Germinal center (tissue), 1 donor: ENCODE measurements at places on chromosomes 6 and 20.

GRCh38 chr6:36847152-36847551, 7.9 kb upstream of the CPNE5 start:
- DNase-seq = no peak

DNA sequence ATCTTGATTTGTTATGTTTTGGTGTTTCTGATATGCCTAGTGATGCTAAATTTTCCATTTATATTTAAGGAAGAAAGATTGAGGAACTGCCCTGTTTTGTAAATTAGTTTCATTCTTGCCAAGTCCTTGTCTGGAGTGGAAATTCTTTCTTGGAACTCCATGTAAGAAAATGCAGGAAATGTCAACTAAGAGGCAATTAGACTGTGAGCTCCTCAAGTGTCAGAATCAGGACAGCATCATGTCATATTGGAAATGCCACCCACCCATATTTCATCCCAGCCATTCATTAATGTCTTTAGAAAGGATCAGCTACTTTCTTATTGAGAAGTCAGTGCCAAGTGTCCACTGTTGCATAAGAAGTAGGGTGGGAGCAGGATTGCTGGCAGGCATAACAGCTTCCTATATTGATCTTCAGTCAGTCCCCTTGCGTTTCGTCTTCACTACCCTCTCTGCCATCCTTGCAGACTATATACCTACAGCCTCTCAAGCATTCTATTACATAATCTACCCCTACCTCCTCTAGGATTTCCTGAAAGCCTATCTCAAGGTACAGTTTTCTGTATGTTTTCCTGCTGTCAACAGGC, 42.4 kb downstream of the HAO1 start:
- DNase-seq = no peak

DNA sequence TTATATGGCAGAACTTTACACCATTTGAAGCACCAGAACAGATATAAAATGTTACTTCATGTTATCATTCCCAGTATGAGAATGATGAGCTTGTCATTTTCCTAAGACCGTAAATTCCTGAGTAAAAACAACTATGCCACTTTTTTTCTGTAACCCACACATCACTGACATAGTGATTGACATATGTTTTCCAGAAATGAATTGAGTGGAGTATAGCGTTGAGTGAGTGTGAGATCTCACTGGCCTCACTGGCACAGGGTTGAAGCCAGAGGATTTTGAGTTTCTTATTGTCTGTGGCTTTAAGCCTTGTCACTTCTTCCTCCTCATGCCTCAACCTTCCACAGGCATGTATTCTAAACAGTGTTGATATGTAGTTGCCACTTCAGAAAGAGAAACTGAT, 62.3 kb downstream of the PDE7B start:
- DNase-seq = no peak

DNA sequence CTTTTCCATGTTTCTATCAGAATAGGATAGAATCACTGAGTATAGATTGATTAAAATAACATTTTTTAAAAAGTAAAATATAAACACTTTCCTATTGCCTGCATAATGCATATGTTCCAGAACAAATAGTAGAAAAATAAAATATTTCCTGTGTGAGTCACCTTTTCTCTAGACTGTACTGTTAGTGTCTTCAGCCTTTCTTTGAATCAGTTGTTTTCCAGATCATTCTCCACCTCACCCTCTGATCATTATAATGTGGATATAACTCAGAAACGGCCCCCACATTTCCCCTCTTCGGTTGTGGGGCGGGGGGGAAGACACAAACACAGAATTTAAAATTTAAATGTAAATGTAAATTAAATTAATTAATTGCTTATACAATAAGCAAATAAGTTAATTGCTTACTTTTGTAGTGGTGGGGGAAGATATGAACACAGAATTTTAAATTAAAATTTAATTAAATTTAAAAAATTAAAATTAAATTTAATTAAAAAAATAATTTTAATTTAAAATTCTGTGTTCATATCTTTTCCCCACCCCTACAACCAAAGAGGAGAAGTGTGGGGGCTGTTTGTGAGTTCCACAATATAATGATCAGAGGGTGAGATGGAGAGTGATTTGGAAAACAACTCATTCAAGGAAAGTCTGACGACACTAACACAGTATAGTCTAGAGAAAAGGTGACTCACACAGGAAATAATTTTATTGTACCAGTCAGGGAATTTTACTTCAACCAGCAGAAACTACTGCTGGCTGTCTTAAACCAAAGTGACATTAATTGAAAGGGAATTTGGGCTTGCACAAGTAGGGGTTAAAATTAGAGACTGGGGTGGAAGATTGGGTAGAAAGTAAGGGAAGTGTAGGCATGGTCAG, 37.1 kb upstream of the PROKR2 start:
- no peak for DNase-seq

- DNase-seq = no peak
Measured at GRCh38 chr6:141259807-141260206, 872.9 kb upstream of the GJE1 start.

DNA sequence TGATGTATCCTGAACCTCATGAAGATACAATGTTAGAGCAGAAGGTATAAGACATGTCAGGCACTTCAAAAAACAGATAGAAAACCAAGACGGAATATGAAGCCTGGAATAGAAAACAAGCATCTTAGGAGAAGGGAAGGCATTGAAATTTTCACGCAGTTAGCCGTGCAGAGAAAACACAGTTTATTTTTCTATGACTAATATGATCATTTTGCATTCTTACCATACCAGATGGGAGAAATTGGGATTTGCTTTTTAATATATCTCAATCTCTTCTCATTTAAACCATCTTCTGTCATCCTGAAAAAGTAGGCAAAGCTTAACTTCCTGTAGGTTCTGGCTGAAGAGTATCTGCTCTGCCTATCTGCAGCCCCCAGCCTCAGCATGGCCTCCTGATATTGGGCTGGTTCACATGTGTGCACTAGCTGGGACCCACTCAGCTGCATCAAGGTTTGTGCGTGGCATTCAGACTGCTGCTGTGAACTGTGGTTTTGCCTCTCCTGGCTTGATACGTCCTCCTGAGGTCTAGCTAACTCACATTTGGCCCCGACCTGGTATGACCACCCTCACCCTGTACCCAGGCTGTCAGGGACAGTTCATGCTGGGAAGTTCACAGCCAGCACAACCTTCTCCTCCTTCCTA, 392.5 kb upstream of the SASH1 start:
- DNase-seq = no peak

GRCh38 chr20:47543006-47543431, 41.3 kb downstream of the NCOA3 start:
- no peak for DNase-seq

DNA sequence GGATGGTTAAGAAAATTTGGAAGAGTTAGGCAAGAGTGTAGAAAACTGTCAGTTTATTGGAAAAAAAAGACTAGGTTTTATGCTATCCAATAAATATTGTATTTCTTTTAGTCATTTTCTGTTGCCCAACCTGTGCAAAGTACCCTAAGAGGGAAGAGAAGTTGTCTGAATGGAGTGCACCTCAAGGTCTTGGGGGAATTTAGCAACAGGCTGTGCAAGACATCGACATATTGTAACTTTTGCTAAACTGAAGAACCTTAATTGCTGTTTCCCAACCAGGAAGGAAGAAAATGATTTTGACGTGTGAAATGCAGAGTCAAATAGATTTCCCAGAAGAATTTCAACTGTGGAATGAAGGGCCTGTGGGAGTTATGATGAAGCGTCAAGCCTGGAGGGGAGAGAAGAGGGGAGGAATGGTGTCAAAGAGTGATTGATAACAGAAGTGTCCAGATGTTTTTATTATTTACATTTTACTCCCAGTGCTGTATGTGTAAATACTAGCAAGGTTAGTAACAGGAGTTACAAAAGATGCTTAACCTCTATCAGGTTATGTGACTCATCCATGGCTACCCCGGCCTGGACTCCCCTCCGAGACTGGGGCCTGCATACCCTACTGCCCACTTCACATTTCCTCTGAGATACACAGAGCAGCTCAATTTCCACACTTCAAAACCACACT, 246.8 kb downstream of the MYLK4 start:
- DNase-seq = no peak

GRCh38 chr6:109130065-109130464, 34.8 kb downstream of the CEP57L1 start:
- no peak for DNase-seq

DNA sequence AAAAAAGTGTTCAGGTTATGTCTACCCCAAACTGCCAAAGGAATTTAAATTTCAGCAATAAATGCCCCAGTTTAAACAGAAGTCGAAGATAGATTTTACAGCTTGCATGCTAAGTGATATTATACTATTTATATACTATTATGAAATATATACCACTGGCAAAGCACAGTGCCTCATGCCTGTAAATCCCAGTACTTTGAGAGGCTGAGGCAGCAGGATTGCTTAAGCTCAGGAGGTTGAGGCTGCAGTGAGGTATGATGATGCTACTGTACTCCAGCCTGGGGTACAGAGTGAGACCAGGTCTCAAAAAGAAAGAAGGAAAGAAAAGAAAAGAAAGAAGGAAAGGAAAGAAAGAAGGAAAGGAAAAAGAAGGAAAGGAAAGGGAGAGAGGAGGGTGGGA, 102.1 kb downstream of the MTFR2 start:
- no peak for DNase-seq

DNA sequence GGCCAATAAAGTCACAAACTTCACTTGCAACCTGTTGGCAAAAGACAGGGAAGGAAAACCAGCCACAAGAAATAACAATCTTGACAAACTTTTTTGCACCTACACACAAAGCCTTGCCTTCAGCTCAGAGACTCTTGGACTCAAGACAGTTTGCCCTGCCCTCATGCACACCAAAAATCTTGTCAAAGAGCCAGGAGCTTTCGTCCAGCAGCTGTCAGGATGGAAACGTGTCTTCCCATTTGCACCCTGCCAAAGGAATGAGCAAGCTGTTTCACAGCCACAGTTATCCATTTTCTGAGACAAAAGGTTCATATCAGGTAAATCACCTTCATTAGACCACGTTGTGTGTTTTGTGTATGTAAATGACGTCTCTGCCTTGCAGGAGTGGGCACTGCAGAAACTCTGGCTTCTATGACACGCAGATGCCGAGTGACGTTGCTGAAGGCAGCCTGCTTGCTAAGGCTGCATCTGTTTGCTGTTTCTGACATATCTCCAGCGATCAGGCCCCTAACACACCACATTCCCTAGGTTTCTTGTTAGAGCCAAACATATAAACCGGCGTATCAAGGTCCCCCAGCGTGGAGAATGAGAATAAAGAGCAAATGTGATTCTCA, 193.4 kb downstream of the SYNDIG1 start:
- no peak for DNase-seq

DNA sequence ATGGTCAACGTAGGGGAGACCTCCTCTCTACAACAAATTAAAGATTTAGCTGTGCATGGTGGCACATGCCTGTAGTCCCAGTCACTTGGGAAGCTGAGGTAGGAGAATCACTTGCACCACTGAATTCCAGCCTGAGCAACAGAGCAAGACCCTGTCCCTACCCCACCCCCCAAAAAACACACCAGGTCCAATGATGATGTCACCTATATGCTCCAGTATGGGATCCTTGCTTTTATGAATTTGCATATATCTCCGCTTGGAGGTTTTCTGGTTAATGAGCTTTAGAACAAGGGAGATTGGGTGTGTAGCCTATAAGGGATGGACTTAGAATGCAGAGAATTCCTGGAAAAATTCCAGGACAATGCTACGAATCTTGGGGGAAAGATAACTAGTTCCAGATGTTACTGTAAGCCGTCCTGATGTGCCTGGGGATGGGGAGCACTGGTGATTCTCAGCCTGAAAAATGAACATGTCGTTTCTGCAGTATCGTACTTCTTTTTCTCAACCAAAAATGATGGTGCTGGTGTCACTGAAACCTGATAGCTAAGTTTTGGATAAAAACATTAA, 61.1 kb downstream of the ZBTB2 start:
- DNase-seq = no peak

DNA sequence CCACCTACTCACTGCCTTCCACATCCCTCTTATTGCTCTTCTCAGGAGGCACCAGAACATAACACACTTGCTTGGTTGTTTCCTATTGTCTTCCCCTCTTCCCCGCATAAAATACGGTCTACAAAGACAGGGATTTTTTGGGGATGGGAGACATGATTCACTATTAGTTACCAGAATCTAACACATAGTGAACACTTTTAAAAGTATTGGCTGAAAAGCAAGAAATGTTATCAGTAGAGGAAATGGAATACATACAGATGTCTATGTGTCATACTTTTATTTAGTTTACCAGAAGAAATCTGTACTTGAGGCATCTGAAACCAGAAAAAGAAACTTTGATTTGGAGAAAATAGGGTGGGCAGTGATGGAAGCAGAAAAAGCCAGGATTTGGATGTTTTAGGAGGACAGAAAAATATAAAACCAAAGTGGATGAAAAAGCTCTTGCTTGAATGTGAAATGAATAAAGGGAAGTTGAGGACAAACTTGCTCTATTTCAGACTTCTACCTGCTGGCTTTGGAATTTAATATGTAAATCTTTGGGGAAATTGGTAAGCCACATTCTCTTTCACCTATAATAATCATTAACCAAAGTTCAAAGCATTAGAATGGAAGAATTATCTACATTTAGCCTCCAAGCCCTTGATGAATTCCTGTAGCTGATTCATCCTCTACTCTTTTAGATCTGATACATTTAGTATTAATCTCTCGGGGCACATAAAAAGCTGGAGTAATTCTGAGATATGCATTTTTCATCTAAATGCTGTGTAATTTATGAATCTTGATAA, 82.6 kb downstream of the DOK5 start:
- no peak for DNase-seq

DNA sequence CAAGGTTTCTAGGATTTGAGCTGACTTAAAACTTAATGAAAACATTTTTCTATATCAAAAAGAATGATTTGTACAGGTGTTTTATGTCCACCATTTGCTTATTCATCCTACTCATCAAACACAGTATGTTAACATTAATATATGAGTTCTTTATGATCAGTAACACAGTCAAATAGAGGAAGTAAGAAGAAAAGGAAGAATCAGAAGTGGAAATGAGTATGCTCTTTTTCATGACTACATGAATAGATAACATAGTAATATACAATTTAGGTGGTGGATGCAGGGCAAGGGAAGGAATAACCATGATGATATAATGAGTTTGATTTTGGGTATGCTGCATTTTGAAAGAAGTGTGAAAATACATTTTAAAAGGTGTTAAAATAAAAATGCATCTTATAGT, 16.5 kb downstream of the KPNA5 start:
- DNase-seq = no peak

- DNase-seq = no peak
Measured at GRCh38 chr6:17602888-17603287, 2.8 kb downstream of the FAM8A1 start.

DNA sequence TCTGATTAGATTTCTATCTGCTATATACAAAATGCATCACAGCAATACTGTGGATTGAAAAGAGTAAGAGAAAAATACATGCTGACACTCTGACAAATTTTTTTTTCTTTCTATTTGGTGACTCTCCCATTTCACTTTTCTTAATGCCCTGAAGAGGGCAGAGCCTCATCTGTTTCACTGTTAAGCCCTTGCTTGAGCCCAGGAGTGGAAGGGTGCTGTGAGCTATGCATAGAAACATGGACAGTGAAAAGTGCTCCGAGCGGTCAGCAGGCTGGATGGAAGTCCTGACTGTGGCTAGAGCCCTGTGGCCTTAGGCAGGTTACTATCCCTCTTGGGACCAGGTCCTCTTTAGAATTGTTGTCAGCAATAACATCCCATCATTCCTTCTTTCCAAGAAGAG, 17.4 kb upstream of the CSE1L start:
- no peak for DNase-seq
